ENCODE measurements at places on chromosomes 5 and 9. TPM values are rescaled to one million over a fixed set of nuclear protein-coding genes. Genes with fewer than 3 reads are reported as not detected.
A peak's percentile ranks its signal among the peaks of the same experiment; 100 is the strongest.

- no peak for DNase-seq
Observed at GRCh38 chr5:147483961-147484707, 25.7 kb downstream of the DPYSL3 start.

DNA sequence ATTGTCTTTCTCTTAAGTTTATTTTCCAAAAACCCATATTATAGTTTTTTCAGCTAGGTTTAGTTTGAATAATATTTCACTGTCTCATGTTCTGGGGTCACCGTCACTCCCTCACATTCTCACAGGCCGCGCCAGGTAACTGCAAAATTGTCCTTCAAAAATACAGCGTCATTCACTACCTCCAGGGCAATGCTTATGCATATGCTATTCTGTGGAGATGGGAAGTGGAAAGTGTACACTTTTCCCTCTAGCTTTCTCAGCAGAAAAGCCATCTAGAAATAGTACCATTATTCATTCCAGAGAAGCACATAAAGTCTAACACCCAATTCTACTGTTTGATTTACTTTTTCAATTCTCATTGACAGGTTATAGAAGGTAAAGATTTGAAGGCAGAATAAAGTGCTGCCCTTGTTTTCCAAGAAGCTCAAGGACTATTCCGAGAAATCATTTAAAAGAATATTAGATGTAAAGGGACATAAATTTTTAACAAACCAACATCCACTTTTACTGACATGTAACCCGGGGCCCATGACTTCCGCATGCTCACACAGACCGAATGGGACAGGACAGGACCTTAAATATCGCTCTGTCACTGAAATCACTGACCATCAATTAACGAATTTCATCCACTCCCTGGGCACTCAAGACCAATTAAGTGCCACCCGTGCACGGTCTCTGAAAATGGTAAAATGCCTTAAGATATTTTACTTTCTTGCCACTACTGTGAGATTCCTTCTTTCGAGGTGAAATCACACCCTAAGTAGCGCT, 720 bp downstream of the NUDT12 start:
- peak; percentile 10 for DNase-seq

- peak; percentile 14 for DNase-seq
Observed at GRCh38 chr5:78907255-78907891, 77.7 kb downstream of the ARSB start.

DNA sequence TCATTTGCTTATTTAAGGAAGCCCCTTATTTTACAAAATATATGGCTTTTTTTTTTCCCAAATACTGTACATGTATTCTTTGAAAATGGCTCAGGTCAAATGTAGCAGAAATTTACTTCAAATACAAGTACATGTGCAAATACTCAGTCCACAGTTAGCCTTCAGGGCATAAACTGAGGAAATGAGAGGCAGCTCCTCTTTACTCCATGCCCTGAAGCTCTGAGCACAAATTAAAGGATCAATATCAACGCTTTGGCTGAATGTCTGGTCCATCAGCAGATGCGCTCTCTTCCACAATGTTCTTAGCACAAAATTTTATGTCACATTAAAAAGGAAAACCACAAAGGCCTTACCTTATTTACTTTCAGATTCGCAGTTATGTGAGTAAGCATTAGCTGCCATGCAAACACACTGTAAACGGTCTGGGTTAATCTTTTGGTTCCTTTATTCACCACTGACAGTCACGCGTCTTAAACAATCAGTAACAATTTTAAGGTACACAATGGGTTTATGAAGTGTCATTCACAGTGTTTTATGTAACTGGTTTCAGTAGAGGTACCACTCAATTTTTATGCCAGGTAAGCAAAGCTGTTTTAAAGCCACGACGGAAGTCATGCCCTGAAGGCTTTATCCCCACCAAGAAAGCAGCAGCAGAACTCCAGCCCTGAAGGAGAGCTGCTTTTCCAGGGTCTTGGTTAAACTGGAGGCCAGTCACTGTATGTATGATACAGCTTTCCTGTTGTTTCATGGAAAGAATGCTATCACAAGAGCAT, 103.4 kb downstream of the OTULIN start:
- no peak for DNase-seq

- DNase-seq: no peak
Observed at GRCh38 chr5:126801992-126802294, 25.0 kb downstream of the LMNB1 start.

GRCh38 chr5:156174225-156174624, 152.7 kb upstream of the SGCD start:
- DNase-seq: no peak

- DNase-seq: no peak
Observed at GRCh38 chr5:155897761-155898160, 429.2 kb upstream of the SGCD start.

- no peak for DNase-seq
Observed at GRCh38 chr9:113947941-113948340, 71.8 kb downstream of the ZNF618 start.

GRCh38 chr9:38066197-38066913, 2.7 kb downstream of the SHB start:
- DNase-seq: no peak

DNA sequence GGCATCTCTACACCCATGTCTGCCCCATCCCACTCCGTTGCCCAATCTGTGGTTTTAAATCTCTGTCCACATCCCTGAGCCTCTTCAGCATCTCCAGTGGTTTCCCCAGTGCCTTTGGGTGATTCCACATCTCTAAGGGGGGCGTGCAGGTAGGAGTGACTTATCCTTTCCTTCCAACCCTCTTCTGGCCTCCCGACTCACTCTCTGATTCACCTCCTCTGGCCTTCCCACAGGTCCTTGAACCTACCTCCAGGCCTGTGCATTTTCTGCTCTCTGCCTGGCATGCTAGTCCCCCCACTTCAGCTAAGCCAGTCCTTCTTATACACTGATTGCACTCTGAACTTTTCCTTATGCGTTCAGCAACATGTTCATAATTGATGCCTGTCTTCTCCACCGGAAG, 99.0 kb downstream of the RALGPS1 start:
- DNase-seq: peak; percentile 8

DNA sequence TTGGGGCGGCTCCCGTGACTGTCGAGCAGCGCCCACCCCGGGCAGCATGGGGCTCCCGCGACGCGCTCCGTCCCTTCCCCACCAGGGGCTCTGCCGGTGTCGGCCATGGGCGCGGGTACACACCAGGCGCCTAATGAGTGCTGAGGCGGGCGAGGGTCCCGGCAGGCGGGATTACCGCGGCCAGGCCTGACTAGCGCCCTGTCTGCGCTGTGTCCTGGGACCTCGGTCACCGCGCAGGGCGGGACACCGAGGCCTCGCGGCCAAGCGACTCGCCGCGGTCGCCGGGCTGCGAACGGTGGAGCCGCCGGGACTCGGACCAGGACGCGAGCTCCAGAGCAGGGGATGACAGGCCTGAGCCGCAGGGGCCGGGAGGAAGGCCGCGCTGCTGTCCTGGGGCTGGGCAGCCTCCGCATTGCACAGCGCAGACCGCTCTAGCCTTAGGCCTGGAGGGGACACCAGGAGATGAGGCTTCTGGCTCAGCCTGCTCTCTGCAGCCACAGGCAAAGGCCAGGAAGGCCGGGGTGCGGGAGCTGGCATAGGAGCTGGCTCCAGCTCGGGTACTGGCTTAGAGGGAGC, 14.1 kb downstream of the LCN10 start:
- no peak for DNase-seq

DNA sequence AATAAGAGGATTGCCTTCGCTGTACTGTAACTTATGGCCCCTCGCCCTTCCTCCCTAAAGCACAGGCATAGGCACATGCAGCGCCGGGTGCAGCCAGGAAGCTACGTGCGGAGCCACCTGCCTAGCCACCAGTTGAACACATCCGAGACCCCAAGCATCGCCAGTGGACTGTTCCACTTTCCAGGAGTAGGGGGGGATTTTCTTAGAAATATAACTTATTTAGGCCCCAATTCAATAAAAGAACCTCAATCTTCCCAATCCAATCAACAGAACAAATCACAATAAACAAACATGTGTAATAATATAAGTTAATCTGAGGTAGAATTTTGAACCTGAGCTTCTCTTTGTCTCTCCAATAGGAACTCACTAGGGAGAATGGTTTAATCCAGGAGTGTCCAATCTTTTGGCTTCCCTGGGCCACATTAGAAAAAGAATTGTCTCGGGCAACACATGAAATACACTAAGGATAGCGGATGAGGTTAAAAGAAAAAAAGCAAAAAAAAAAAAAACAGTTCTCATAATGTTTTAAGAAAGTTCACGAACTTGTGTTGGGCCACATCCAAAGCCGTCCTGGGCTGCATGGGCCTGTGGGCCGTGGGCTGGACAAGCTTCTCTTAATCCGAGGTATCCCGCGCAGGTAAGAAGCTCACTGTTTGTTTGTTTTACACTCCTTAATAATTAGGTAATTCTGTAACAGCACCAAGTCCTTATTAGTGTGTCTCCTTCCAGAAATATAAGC, 22.0 kb upstream of the NIPBL start:
- no peak for DNase-seq

- DNase-seq: no peak
Observed at GRCh38 chr5:135600971-135601381, 22.2 kb upstream of the CXCL14 start.

DNA sequence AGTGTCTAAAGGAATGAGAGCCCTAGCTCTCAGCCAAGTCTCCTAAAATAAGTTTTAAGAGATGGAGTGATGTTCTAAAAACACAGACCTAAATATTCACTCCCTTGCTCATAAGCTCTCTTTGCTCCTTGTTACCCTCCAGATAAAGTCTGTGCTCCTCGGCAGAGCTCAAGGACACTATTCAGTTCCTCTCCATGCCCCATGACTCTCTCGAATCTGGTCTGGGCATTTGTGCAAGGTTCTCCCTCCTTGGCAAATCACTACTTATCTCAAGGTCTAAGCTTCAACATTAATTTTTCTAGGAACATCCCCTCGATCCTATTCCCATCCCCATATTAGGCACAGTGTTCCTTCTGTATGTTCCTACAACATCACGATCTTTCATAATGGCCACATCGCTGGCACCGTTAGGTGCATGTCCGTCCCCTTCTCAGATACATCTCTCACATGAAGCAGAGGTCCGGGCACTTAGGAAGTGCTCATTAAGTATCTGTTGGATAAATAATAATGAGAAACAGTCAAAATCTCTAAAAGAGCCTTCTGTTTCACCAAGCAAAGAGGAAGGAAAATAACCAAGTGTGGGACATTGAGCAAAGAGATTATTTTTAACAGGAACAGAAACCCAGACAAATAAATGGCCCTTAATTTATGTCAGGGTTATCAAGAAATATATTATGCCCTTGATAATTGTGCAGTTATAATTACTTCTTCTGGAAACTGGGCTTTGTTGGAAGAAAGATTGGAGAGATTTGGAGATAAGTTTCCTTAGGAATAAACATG, 85.9 kb upstream of the HTR4 start:
- no peak for DNase-seq

DNA sequence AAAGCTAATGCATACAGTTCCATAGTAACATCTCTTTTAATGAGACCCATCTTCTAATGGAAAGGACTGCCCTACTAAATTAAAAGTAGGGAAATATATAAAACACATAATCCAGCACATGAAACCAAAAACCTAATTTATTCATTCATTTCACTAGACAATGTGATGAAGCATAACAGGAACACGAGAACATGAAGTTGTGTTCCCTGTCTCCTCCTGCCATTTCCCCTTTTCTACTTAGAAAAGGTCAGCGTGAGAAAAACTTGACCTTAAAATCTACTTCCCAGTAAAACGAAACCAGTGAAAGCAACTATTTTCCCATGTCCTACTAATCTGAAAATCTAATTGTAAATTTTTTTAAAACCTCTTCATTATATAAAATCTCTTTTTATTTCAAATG, 847.5 kb downstream of the TLE1 start:
- DNase-seq: no peak

DNA sequence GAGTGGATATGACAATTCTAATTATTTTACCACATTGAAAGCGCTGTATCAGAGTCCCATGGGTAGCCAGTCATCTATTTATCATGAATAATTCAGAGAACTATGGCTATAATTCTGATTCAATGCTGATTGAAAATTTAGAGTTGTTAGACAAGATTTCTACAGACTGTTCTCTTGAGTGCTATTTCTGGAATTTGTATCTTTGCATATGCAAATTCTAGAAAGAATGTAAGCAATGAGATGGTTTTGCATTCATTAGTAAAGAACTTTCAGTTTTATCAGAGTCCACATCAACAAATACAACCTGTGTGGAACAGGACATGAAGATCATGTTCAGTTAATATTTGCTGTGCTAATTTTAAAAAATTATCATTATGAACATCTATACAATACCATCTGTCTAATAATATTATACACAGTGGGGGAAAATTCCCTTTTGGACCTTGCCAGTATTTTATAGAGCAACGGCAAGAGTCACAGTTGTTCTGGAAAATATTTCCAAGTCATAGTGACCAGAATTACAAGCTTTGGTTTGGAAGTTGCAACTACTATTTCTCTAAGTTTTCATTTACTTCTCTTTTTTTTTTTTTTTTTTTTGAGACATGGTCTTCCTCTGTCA, 372.7 kb upstream of the PTGER4 start:
- DNase-seq: no peak

DNA sequence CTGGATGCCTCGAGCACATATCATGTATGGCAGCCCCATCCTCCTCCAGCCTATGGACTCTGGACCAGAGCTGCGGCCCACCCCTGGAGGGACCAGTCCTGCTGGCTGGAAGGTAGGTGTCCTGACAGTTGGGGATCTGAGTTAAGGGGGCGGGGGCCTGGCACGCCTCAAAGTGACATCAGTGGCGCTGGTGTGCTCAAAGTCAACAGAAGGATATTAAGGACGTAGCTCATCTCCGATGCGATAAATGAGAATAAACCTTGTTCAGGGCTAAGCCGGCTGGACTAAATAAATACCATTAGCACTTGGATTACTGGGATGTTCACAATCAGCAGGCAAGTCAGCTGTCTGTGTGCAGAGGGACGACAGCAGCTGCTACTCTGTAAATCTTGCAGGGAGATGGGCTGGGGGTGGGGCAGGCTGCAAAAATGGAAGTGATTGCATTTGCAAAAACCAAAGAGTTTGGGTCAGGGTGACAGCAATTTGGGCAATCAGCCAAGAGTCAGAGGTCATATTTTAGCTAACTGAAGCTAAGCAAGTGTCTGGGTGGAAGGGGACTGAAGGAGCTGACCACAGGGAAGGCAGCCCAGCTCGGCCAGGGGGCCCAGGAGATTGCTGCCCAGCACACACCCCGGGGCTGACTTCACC, 80.0 kb upstream of the LRRTM2 start:
- no peak for DNase-seq

Gene SPATA31E1
- not detected for total RNA-seq

Gene HAVCR1
- not detected for total RNA-seq

Gene PRELID2
- 3.6 TPM for total RNA-seq

Gene DND1
- total RNA-seq: 3.2 TPM
